NCI-H1436 (cell line): ENCODE measurements at places on chromosomes 6 and 20.

DNA sequence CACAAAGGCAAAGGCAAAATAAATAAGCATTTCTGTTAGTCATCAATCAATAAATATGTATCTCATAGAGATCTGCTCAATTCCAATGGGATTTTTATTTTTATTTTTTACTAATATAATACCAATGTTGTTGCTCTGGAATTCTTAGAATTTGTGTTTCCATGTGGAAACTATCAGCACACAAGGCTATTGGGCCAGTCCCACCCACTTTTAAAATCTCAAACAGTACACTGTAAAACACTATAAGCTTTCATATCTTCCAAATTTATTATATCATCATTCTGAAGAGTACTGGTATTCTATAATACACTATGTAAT lies 563.8 kb upstream of the MARCKS start:
- no peak for DNase-seq

DNA sequence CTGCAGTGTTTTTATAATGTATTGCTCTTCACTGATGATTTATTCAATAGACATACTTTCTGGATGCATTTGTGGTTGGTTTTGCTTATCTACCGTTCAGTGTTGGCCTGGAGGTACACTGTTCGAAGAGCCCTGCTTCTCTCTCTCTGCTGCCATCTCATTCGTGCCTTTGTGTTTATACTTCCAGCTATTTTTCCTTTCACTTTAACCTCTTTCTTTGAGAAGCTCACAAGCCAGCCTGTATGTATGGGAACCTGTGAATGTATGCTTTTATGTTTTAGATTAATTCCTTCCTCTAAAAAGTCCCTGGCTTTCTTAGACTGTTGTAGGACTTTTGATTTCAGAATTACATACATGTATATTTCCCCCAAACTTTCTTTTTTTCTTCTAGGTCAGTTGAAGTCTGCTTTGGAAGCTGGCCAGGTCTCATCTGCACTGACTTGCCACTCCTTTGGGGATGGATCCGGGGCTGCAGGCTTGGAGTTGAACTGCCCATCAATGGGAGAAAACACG lies 83.0 kb downstream of the SCAND1 start:
- DNase-seq, result no peak

- no peak for DNase-seq
Measured at GRCh38 chr6:36147294-36147693, 17.0 kb downstream of the MAPK13 start.

DNA sequence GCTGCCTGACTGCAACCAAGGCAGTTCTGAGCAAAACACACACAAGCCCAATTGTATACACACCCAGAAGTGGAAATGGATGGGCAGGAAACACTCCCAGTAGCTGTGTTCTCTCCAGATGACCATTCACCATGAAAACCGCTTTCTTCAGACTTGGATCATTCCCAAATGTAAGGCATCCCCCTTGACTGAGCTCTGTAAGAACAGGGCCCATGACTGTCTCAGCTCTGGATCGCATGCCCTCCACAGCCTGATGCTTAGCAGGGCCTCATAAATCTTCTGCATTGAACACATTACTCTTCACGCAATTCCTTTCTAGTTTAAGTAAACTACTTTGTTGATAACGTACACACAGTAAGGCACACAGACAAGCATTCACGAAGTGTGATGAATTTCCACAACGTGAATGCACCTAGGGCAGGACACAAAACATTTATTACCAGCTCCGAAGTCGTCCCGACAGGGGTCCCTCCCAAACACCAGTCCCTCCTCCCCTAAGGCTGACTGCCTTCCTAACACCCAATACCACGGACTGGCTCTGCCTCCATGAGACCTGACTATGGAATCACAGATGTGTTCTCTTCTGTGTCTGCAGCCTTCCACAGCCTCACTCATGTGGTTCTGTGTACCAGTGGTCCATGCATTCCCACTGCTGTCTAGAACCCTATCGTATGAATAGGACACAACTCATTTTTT lies 31.7 kb downstream of the BMP7 start:
- no peak for DNase-seq

DNA sequence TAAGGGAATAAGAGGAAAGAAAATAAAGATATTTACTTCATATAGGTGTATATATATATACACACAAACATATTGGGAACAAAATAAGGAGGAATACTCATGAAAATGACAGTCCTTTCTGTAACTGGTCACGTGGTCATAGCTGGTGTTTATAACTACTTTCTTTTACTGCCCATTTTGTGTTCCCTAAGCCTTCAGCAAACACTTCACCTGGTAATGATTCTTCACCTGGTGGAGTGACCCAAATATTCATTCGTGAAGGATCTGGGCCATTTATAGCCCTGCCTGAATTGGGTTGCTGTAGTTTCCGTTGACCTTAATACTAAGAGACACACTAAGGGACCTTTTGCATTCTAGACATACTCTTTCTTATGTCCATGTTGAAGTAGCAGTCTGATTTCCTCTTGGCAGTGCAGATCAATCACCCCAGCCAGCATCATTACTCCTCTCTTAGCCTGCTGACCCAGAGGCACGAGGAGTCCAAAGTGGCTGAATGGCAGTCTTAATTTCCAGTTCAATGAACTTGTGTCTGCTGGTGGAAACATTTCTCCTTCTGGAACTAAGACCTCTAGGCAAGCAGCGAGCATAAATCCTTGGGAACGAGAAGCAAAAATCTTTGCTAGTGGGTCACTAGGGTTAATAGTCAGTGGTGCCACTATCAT lies 39.9 kb upstream of the IYD start:
- DNase-seq, result no peak

DNA sequence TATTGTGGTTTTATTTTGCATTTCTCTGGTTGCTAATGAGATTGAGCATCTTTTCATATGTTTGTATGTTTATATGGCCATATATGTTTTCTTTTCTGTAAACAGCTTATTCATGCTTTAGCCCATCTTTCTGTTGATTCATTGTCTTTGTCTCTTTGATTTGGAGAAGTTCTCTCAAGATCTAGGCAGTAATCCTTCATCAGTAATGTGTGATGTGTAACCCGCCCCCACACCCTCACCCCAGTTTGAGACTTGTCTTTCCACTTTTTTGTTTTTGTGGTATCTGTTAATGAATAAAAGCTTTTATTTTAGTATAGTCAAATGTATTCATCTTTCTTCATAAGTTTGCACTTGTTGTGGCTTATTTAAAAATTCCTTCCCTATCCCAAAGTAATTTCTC lies 26.0 kb downstream of the ZC3H12D start:
- DNase-seq, result no peak

GRCh38 chr20:34575271-34575670 lies 16.8 kb downstream of the MAP1LC3A start:
- no peak for DNase-seq

DNA sequence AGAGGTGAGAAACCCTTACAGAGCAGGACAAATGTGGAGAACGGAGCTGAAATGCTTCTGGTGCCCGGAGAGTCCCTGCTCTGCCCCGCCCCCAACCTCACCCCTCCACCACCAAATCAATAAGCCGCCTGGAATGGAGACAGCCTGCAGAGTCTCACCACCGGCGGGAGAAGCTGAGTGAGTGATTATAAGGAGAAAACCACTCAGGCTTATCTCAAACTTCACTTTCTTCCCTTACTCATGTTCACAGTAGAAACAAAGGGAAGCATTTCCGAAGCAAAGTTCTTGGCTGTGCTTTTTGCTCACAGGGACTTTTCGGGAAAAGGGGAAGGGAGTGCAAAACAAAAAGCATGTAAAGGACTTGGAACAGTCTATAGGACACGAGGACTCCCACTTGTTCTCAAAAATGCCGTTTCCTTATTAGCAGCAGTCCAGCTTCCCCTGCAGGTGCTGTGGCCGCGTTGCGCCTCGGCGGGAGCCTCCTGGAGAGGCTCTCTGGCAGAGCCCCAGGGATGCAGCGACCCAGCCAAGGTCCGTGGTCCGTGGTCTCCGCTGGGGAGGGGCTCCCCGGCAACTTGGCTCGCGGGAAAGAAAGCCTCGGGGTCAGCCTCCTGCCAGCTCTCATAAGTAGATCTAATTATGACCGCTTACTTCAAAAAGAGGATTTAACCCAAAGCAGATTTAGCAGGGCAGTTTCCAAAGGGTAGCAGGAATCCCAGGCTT lies 64.8 kb upstream of the TMEM30A start:
- DNase-seq, result no peak

DNA sequence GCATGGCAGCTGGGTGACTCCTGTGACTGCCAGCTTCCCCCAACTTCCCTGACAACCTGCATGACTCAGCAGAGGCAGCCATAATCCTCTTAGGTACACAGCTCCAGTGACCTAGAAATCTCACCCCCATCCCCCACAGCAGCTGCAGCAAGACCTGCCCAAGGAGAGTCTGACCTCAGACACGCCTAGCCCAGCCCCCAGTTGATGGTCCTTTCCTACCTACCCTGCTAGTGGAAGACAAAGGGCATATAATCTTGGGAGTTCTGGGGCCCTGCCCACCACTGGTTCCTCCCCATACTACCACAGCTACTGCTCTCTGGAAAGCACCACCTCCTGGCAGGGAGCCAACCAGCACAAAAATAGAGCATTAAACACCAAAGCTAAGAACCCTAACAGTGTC lies 90.2 kb downstream of the F13A1 start:
- DNase-seq, result no peak

DNA sequence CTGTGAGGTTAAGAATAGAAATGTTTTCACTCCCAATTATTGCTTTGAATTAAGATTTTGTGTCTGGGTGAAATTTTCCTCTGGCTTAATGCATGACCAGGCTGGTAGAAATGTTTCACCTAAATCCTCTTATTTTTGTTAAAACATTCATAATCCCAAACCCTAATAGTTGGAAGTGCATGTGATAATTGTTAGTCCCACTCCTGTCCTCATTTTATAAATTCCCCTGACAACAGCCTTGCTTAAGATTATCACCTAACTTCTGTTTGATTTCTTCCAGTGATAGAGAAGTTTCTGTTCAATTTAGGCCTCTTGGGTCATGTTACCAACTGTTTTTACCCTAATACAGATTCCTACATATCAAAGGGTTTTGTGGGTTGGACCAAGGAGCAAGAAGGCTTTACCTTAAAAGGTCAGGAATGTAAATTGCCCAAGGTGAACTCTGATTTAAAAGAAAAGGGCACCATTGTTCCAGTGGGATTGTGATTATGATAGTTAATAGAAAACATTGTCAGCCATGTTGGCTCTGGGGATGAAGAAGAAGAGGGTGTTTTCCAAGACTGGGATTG lies 158.7 kb upstream of the CENPW start:
- no peak for DNase-seq

GRCh38 chr6:157289764-157290163 lies 33.6 kb downstream of the TMEM242 start:
- no peak for DNase-seq

GRCh38 chr20:10483691-10484090 lies 48.6 kb downstream of the SLX4IP start:
- DNase-seq, result no peak

DNA sequence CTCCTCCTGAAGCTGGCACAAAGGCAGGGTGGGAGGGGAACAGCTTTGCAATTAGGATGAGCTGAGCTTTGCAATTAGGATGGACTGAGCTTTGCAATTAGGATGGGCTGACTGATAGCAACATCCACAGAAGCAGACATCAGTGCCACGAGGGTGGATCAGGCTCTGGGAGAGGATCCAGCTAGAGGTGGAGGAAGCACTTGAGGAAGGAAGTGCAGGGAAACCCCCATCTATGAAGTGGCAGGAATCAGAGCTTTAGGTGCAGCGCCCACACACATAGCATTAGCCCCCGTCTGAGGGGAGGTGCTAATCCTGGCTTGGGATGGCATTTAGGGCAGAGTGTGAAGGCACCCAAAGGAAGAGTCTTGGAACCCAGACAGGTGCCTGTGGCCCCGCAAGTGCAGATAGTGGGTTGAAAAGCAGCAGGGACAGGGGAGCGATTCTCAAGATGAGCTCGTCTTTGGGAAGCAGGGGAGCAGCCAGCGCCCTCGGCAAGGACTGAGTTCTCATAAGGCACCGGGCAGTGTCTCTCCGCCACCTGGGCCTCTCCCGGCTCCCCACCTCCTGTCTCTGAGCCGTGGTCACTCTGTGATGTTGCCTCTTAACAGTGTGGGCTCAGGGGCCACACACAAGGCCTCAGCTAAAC lies 12.0 kb upstream of the THBS2 start:
- DNase-seq, result no peak

- no peak for DNase-seq
Measured at GRCh38 chr20:47021850-47022249, 127.2 kb downstream of the EYA2 start.

- DNase-seq, result no peak
Measured at GRCh38 chr6:170022827-170023619, 267.9 kb downstream of the DLL1 start.
